Right forelimb (tissue), 1 donor: ENCODE measurements at places on chromosomes 13 and 19.

DNA sequence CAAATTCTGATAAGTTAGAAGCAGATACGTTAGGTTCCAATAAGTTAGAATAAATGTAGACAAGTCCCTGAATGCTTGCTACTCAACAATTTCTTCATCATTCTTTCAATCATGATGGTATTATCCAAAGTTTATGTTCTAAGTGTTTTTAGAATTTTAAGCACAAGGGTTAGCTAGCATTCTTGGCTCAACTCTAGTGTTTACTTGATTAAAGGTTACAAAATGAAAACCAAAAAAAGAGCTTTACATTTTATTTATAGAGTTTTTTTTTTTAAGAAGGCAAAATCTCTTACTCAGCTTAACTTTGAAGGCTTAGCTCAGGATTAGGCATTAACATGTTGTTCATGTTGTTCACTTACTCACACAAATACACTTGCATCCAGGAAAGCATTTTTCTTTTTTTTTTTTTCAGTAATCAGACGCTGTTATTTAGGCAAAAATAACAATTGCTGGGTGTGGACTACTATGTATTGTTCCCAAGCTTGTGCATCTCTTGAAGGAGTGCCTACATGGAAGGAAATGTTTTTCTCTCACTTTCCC lies 420.6 kb downstream of the DCT start:
- no peak for DNase-seq

GRCh38 chr19:34676697-34677385 lies at the start of gene SCGB2B2:
TSS of gene SCGB2B2 (minus strand) at chr19:34677159. CDS start at chr19:34594563, 82,596 bp downstream.
- no peak for DNase-seq

GRCh38 chr19:37933937-37934358 lies 26.9 kb downstream of the SIPA1L3 start:
- peak; percentile 53 for DNase-seq

DNA sequence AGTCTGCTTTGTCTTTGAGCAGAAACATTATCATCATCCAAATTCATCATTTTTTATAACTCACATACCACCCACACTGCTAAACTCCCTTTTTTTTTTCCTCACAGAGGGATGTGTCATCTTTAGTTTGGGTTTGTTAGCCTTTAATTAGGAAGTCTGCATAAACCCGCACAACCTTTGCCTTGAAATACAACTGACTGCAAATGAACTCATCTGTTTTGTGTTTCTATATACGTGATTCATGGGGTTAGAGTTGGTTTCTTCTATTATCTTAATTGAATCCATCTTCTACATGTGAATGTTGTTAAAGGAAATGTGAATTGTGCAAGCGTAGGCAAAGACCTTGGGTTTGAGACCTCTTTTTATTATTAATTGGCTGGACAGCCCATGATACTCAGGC lies 102.7 kb downstream of the SLAIN1 start:
- DNase-seq = no peak

GRCh38 chr19:40529093-40529954 lies 47.3 kb upstream of the SHKBP1 start:
- DNase-seq = peak; percentile 92

DNA sequence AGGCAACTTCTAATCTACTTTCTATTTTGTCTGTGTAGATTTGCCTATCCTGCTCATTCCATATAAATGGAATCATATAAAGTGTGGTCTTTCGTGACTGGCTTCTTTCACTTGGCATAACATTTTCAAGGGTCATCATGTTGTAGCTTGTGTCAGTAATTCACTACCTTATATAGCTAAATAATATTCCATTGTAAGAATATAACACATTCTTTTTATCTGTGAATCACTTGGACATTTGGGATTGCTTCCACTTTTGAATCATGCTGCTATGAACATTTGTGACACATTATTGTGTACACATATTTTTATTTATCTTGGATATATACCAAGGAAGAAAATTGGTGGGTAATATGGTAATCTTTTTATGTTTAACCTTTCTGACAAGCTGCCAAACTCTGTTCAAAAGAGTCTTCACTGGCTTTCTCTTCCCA lies 89.0 kb upstream of the CSNK1A1L start:
- DNase-seq = no peak

GRCh38 chr13:79034341-79034740 lies 371.7 kb downstream of the RBM26 start:
- DNase-seq = no peak

DNA sequence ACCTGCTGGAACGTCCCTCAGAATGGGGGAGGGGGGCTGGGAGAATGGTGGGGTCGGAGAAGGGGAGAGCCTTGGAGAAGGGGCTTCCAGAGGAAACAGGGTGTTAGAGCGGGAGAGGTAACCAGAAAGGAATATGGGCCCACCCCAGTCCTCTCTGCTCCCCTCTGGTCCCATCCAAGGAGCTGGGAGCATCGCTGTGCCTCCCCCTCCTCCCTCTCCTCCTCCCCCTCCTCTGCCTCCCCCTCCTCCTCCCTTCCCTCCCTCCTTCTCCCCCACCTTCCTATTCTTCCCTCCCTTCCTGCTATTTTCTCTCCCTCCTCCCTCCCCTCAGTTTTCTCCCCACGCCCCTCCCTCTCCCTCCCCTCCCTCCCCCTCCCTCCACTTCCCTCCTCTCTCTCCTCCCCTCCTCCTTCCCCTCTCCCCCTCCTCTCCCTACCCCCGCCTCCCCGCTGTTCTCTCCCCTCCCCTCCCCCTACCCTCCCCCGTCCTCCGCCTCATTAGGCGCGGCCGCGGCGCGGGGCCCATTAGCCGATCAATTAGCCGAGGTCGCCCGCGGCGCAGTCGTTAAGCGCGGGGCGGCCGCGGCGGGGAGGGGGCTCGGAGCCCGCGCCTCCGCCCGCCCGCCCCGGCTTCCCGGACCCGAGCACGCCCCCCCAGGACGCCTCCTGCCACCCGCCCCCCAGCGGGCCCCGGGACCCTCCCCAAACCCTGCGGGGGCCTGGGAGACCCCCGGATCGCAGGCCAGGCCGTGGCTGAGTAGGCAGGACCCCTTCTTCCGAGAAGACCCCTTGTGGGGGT lies 15.4 kb downstream of the TLE5 start:
- no peak for DNase-seq

DNA sequence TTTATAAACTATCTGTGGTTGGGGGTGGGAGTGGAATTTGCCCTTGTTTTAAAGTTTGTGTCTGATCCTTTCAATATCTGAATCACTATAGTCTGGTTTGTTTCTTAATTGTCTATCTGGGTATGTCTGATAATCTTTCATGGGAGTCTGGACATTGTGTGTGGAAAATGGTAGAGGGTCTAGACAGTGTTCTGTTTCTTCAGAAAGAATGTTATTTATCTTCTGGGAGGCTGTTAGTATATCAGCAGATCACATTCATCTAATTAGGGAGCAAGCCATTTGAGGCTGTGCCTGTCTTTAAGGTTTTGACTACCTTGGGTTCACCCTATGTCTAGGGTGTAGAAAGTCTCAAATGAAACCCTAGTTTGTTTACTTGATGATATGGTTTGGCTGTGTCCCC lies 110.5 kb downstream of the NDFIP2 start:
- DNase-seq = no peak

- no peak for DNase-seq
Measured at GRCh38 chr13:20798027-20798426, 24.3 kb upstream of the EEF1AKMT1 start.

DNA sequence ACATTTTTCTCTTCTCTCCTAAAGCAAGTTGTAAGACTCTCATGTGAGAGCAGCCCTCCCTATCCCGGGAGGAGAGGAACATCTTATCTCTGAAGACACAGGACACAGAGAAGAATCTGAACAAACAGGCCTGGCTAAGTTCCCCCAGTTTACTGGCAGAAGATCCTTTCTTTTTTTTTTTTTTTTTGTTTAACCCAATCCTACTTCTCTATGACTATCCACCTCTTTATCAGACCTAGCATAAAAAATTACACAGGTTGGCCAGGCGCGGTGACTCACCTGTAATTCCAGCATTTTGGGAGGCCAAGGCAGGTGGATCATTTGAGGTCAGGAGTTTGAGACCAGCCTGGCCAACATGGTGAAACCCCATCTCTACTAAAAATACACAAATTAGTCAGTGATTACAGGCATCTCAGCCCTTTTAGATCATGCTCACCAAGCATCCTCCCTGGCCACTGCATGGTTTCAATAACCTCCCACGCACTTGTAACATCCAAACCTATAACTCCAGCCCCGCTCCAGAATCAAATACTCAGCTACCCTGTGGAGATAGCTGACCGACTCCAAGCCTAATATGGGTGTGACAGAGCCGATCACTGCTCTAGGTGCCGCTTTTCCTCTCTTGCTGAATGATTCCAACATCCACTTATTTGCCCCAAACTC lies 27.3 kb upstream of the MUC16 start:
- DNase-seq = no peak

GRCh38 chr19:16715611-16716010 lies 4.0 kb upstream of the NWD1 start:
- DNase-seq = no peak

DNA sequence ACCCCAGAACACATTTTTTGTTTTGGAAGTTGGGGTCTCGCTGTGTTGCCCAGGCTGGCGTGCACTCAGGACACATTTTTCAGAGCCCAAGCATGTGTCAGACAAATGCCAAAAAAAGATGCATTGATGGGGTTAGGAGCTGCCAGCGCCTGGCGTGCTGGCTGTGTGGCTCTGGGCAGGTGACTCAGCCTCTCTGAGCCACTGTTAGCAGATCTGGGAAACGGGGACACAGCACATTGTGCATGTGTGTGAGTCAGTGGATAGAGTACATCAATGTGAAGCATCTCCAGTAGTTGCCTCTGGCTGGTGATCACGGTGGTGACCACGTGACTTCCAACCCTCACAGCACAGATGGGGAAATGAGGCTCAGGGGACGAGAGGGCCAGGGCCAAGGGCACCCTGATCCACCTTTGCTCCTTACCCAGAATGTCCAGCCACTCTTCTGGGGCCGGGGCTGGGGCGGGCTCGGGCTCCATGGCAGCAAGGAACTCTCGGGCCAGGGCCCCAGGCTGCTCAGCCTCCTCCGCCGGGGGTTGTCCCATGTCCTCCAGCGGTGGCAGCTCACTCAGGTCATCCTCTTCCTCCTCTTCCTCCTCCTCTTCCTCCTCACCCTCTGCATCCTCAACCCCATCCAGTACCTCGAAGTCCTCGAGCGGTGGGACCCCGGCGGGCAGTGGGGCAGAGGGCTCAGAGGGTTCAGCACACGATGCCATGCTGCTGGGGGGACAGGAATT lies 1.9 kb downstream of the FKBP8 start:
- DNase-seq = no peak

DNA sequence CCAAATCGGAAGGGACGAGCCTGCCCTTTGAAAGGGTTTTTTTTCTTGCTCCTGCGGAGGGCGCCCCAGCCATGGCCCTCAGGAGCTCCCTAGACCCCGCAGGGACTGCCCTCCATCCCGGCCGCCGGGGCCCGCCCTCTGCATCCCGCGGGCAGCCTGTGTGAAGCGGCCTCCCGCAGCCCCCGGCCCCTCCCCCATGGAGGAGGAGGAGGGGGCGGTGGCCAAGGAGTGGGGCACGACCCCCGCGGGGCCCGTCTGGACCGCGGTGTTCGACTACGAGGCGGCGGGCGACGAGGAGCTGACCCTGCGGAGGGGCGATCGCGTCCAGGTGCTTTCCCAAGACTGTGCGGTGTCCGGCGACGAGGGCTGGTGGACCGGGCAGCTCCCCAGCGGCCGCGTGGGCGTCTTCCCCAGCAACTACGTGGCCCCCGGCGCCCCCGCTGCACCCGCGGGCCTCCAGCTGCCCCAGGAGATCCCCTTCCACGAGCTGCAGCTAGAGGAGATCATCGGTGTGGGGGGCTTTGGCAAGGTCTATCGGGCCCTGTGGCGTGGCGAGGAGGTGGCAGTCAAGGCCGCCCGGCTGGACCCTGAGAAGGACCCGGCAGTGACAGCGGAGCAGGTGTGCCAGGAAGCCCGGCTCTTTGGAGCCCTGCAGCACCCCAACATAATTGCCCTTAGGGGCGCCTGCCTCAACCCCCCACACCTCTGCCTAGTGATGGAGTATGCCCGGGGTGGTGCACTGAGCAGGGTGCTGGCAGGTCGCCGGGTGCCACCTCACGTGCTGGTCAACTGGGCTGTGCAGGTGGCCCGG lies 815 bp downstream of the MAP3K10 start:
- DNase-seq = peak; percentile 54

DNA sequence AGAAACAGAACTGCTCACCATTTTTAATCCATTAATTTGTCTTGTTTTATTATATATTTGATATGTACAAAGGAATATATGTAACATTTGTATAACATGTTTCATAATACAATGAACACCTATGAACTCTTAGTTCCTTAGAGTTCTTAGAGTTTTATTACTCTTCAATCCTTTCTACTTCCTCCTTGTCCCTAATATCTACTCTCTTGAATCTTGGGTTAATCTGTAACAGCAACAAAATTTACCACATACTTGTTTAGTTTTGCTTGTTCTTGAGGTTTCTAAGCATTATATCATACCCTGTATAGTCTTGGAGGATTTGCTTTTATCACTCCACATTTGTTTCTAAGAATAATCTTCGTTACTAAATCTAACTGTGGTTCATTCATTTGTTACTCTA lies 151.4 kb downstream of the PDS5B start:
- no peak for DNase-seq

- no peak for DNase-seq
Measured at GRCh38 chr13:25001476-25002206, 94.3 kb upstream of the PABPC3 start.

- DNase-seq = peak; percentile 76
Measured at GRCh38 chr19:43774103-43774939, 6.5 kb downstream of the KCNN4 start.

- no peak for DNase-seq
Measured at GRCh38 chr13:42880056-42880605, 98.7 kb downstream of the FAM216B start.
